ENCODE measurements at places on chromosomes 6 and 20. TPM values are rescaled to one million over a fixed set of nuclear protein-coding genes. Genes with fewer than 3 reads are reported as not detected.

GRCh38 chr6:48541649-48542048, 430.7 kb upstream of the PTCHD4 start:
- H3K27ac ChIP-seq = no peak overlapping the region
- peaks cover 14% of the 10 kb centered on the region for H3K4me1 ChIP-seq
- peaks cover 10% of the 10 kb centered on the region for H3K27me3 ChIP-seq
- DNase-seq = peak; percentile 39

DNA sequence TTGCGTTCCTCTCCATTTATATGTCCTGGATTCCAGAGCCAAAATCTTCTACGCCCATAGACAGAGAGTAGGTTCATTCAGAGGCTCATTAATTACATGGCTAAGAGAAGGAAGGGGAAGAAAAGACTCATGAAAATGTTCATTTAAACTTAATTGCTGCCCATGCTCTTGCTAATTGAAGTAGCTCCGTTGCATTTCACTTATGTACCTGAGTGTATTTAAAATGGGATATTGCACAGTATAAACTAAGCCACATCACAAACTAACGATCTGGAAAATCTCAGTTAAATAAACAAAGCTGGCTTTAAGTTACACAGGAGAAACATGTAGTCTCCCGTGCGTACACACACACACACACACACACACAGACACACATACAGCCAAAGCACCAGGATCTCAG, 269.2 kb downstream of the CDC5L start:
- DNase-seq = no peak
- H3K27ac ChIP-seq = no peak overlapping the region
- peaks cover 12% of the 10 kb centered on the region for H3K4me1 ChIP-seq
- H3K4me3 ChIP-seq = no peak overlapping the region

DNA sequence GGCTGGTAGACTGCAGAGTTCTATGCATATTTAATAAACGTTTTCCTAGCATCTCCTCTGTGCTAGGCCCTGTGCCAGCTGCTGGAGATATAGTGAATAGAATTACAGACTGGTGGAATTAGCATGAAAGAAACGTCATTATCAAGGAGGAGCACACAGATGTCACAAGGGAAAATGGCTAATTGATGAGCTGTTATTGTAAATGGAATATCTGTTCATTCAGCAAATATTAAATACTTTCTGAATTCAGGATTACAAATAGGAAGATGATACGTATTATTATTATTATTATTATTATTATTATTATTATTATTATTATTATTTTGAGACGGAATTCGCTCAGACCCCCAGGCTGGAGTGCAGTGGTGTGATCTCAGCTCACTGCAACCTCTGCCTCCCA, 1.2 kb downstream of the AAR2 start:
- H3K36me3 ChIP-seq = peaks cover 35% of the 10 kb centered on the region
- H3K27ac ChIP-seq = peak overlapping the region; percentile 98
- peaks cover 15% of the 10 kb centered on the region for H3K4me1 ChIP-seq
- no peaks in the 10 kb centered on the region for H3K27me3 ChIP-seq
- peak overlapping the region; percentile 75 for H3K4me3 ChIP-seq

DNA sequence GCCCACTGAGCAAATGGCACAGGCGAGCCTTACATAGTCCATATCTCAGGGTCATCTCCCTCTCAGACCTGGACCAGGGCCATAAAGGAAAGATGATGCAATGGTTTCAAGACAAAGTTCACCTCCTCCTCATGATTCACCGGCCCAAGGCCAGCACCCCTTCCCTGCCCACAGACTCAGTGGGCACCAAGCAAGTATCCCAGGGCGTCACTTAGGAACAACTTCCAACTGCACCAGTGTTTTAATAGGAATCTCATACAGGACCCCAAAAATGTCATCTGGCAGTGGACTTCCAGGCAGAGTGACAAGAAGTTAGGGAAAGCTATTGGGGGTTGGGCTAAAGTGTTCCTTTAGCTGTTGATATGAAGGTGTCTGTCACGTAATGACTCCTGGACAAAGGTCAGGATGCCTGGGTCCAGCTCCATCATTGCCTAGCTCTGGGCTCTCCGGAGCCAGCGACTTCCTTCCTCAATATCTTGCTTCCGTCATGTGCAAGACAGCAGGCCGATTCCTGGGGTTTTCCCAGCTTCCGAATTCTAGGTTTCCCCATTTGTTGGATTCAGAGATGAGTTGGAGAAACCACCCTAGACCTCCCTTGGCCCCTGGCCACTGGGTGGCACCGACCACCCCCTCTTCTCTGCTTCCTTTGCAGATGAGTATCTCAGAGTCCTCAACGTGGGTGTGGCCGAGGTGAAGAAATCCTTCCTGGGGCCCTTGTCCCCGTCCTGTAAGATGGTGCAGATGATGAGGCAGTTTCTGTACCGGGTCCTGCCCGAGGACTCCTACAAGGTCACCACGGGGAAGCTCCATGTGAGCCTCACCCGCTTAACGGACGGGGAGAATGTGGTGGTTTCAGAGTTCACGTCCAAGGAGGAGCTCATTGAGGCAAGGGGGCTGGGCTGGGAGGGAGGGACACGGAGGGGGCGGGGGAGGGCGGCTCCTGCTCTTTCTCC, 21.1 kb downstream of the PNPLA1 start:
- H3K27ac ChIP-seq = no peak overlapping the region
- no peaks in the 10 kb centered on the region for H3K36me3 ChIP-seq
- peak; percentile 84 for DNase-seq

DNA sequence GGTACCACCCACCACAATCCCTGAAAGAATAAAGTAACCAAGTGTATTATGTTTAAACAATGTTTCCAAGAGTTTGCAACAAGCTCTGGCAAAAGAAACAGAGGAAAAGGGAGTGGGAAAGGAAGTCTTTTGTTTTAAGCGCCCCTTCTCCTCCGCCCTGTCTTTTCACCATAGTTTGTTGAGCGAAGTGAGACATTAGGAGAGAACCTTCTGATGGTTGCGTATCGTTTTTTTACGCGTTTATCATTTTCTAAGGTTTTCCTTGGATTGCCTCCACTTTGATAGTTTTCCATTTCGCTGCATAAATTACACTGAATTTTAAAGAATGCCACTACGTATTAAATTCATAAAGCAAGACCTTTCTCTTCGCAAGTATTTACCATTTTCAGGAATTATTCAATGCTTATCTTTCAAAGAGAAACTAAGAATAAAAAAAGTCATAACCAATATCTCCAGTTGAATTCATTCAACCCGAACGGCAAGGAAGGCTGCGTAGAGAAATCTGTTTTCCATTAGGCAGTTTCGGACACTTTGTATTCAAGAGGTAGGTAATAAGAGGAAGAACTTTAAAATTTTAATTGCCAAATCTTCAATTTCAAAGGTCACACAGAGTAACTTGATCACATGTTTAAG, 920 bp upstream of the EPHA7 start:
- peaks cover 80% of the 10 kb centered on the region for H3K27me3 ChIP-seq
- no peak overlapping the region for H3K27ac ChIP-seq
- DNase-seq = no peak

DNA sequence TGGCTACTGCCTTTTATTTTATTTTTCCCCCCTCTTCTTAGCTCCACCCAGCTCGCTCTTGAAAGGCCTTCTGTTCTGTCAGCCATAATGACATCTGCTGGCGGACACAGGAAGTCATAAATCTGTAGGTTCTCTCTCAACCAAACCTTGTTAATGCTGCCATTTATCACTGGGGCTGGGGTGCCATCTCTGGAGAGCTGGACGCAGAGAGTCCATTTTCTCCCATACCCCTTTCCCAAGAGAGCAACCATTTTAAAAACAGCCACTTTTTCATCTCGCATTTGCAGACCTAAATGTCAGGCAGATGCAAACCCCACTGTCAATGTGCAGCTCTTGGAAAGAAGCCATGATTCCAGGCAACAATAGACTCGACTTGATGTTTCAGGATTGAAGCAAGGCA, 13.0 kb upstream of the TSHZ2 start:
- no peak overlapping the region for H3K27ac ChIP-seq
- DNase-seq = no peak
- H3K36me3 ChIP-seq = peaks cover 4% of the 10 kb centered on the region
- H3K27me3 ChIP-seq = no peaks in the 10 kb centered on the region
- peaks cover 3% of the 10 kb centered on the region for H3K4me1 ChIP-seq
- no peak overlapping the region for H3K4me3 ChIP-seq

DNA sequence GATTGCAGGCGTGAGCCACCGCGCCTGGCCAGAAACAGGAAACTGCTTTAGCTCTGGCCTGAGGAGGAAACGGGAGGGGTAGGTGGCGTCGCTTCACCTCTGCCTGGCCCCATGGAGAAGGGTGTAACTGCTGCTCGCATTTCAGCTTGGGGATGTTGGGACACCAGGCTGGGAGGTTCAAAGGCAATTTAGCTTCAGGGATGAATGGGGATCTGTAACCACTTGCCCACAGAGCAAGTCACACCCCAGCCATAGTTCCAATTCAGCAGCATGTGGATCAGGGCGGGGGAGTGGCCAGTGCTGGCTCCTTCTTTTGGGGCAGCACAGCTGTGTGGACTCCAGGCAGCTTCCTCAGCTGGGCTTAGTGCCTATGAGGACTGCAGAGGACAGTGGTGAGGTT, 34.8 kb upstream of the NUP153 start:
- no peaks in the 10 kb centered on the region for H3K4me1 ChIP-seq
- H3K27me3 ChIP-seq = no peaks in the 10 kb centered on the region
- no peak overlapping the region for H3K4me3 ChIP-seq
- H3K27ac ChIP-seq = no peak overlapping the region
- peak; percentile 47 for DNase-seq

DNA sequence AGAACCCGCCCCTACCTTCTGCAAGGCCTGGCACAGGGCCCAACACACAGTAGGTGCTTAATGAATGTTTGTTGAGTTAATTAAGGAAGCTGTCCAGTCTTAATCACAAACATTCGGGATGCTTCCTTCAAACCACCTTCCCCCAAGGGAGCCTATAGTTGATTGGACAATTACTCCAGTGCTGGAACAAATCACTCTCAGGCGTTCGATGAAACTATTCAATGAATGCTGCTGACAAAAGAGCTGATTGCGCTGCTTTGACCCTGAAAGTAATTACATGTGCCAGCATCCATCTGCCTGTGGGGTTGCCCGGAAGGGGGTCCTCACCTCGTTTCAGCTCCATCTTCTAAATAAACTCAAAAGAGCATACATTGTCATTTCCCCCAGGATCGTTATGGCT, 112.0 kb upstream of the SRSF6 start:
- H3K36me3 ChIP-seq = no peaks in the 10 kb centered on the region
- peaks cover 11% of the 10 kb centered on the region for H3K27me3 ChIP-seq
- DNase-seq = no peak
- H3K4me3 ChIP-seq = no peak overlapping the region
- no peaks in the 10 kb centered on the region for H3K4me1 ChIP-seq
- H3K27ac ChIP-seq = no peak overlapping the region

DNA sequence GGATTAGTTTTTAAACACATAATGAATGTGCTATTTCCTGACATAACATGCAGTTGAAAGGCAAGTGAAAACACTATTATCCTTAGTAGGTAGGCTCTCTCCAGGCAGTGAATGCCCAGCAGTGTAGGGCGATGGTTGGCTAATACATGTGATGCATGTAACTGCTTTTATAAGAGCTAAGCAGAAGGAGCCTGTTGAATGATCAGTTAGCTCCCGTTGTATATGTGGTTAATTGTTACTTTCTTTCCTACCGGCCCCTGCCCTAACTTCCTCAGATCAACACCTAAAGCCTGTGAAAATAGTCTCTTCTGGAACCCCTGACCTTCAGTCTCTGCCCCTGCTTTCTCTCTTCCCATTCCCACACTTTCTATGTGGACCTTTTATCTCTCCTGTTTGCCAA, 10.5 kb downstream of the SOX4 start:
- no peak for DNase-seq
- no peak overlapping the region for H3K4me3 ChIP-seq
- H3K36me3 ChIP-seq = no peaks in the 10 kb centered on the region
- no peak overlapping the region for H3K27ac ChIP-seq
- H3K4me1 ChIP-seq = peaks cover under 1% of the 10 kb centered on the region

GRCh38 chr6:160015778-160016684, 47.1 kb downstream of the IGF2R start:
- no peaks in the 10 kb centered on the region for H3K4me1 ChIP-seq
- peaks cover 53% of the 10 kb centered on the region for H3K36me3 ChIP-seq
- no peak for DNase-seq
- H3K4me3 ChIP-seq = no peak overlapping the region

DNA sequence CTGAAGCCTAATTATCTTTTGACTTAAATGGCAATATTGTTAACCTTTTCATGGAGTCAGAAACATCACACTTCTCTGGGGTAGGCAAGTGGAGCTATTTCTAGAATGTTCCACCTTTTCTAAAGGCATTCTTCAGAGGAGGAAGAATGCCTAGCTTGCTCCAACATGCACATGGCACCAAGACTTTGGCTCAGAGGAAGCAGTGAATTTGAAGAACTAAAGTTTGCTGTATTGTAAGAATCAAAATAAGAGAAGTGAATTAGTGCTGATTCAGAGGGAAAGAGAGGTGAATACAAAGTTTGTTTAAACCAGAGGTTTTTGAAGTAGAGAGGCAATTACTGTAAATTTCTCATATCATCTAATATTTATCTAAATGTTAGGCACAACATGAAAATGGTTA, 92.2 kb downstream of the SOBP start:
- no peak overlapping the region for H3K27ac ChIP-seq
- no peak overlapping the region for H3K4me3 ChIP-seq
- peaks cover 40% of the 10 kb centered on the region for H3K27me3 ChIP-seq

DNA sequence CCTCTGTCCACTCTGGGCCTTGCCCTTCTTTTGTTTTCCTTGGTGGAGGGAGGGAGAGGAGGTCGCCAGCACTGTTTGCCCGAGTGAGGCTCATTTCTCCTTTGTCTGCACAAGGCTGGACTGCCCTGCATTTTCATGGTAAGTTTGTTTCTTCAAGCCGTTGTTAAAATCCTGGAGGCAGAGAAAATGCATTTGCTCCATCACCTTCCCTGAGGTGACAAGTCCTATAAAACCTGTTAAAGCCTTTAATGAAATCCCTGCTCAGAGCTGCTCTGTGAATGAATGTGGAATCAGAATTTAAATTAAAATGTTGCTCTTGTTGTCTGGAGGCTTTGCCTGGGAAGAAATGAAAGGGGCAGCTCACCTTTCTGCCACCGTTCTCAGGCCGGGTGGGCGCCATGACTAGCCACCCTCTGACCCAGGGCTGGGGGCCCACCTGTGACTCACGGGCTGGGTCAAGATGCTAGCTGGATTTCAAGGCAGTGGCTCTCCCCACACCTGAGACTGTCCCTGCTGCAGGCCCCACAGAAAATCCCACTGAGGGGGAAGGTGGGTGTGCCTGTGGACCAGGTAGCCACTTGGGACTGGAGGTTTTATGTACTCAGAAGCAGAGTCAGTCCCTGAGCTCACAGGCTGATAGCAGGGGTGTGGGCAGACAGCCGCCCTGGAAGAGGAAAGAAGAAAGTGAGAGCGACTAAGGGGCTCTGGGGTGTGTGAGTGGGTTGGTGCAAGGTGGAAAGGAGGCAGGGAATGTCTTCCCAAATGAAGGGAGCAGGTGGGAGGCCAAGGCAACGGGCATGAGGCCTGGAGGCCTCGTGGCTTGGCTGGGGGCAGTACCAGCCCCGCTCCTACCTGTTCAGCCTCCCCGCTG, 24.0 kb upstream of the MYT1 start:
- peaks cover 51% of the 10 kb centered on the region for H3K27me3 ChIP-seq
- no peaks in the 10 kb centered on the region for H3K4me1 ChIP-seq
- no peaks in the 10 kb centered on the region for H3K36me3 ChIP-seq
- H3K27ac ChIP-seq = no peak overlapping the region
- H3K4me3 ChIP-seq = no peak overlapping the region

The PTCHD4 gene
- total RNA-seq = 8.4 TPM

The ATP6V1G2 gene
- total RNA-seq = 2.4 TPM

The MYLIP gene
- 2.1 TPM for total RNA-seq

The KHDC1 gene
- total RNA-seq = 1.3 TPM

The OTOR gene
- total RNA-seq = not detected
